Fibroblast of lung (primary cell): ENCODE measurements at places on chromosomes 4 and X.

GRCh38 chr4:186204103-186204559, 12.8 kb downstream of the CYP4V2 start:
- DNase-seq, result peak; percentile 81

- DNase-seq, result no peak
Observed at GRCh38 chrX:98379134-98379533, 1495.4 kb downstream of the RPA4 start.

GRCh38 chr4:55098456-55099204, 26.8 kb downstream of the KDR start:
- DNase-seq, result no peak

DNA sequence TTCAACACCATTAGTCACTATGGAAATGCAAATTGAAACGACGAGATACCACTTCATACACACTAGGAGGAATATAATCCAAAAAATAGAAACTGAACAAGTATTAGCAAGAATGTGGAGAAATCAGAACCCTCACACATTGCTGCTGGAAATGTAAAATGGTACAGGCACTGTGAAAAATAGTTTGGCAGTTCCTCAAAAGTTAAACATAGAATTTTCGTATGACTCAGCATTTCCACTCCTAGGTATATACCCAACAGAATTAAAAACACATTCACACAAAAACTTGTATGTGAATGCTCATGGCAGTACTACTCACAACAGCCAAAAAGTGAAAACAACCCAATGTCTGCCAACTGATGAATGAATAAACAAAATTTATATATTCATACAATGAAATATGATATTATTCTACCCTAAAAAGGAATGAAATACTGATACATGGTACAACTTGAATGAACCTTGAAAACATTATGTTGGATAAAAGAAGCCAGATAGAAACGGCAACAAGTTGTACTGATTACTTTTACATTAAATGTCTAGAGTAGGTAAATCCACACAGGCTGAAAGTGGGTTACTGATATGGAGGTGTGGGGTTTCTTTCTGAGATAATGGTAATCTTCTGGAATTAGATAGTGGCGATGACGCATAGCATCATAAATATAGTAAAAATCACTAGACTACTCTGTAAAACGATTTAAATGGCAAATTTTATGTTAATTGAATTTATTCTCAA, 22.3 kb downstream of the TEC start:
- DNase-seq, result peak; percentile 67

- no peak for DNase-seq
Observed at GRCh38 chr4:148442832-148443511, 758 bp upstream of the NR3C2 start.

- DNase-seq, result peak; percentile 31
Observed at GRCh38 chr4:138062929-138063328, 179.2 kb downstream of the SLC7A11 start.

DNA sequence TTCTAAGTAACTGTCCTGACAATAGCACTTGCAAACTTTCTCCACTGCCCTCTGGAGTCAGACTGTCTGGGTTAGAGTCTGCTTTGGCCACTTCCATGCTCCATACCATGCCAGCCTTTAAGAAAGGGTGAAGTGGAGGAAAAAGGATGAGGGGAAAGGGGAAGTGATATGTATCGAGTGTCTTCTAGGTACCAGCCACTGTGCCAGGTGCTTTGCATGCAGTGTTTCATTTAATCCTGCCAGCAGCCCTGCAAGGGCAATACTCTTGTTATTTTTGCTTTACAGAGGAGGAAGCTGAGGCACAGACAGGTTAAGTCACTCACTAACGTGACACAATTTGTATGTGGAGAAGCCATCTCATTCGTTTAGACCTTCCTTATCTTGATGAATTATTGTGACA, 55.6 kb downstream of the RTL9 start:
- DNase-seq, result no peak

DNA sequence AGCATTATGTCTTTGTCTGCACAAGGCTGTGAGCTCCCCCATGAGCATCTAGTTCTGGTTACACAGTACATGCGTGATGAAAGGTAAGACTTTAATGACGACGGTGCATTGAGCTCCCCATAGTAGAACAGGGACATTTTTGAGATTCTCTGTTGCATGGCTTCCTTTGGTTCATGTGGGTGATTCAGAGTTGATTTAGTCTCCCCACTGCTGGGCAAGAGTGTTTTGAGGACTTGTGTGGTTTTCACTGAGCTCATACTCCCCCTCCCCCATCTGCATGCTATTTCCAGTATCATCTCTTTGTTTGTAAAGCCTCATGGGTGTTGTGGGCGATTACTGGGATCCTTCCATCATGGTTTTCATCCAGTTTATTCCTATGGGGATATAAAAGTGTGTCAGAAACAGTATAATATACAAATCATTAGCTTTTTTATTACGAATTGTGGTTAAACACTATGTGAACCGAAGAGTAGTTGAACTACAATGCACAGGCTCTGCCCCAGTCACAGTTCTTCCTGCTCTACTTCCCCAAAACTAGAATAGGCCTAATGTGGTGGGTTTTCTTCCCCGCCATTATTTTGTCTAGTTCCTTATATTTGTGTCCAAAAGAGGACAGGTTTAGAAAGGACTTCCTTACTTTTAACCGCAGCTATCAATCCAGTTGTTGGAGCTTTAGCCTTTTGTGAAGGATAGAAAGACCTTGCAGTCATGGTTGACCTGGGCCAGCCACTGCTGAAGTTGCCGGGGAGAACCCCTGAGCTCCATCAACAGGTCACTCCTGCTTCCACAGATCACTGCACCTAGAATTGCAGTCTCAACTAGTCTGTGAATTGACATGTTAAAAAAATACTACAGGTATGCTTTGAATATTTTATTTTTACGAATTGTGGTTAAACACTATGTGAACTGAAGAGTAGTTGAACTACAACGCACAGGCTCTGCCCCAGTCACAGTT, 30.4 kb downstream of the KIT start:
- DNase-seq, result peak; percentile 25

- DNase-seq, result peak; percentile 72
Observed at GRCh38 chr4:1080961-1081688, 32.2 kb downstream of the RNF212 start.

DNA sequence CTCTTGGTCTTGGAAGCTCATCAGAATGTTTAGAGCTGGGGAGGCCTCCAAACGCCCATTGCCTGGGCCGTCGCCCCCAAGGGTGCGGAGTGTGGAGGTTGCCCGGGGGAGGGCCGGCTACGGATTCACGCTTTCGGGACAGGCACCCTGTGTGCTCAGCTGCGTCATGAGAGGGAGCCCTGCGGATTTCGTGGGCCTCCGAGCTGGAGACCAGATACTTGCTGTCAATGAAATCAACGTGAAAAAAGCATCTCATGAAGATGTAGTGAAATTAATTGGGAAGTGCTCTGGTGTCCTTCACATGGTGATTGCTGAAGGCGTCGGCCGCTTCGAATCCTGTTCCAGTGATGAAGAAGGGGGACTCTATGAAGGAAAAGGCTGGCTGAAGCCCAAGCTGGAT, 23.3 kb downstream of the RGS12 start:
- DNase-seq, result no peak

- DNase-seq, result peak; percentile 26
Observed at GRCh38 chr4:24226023-24226422, 336.2 kb upstream of the PPARGC1A start.

DNA sequence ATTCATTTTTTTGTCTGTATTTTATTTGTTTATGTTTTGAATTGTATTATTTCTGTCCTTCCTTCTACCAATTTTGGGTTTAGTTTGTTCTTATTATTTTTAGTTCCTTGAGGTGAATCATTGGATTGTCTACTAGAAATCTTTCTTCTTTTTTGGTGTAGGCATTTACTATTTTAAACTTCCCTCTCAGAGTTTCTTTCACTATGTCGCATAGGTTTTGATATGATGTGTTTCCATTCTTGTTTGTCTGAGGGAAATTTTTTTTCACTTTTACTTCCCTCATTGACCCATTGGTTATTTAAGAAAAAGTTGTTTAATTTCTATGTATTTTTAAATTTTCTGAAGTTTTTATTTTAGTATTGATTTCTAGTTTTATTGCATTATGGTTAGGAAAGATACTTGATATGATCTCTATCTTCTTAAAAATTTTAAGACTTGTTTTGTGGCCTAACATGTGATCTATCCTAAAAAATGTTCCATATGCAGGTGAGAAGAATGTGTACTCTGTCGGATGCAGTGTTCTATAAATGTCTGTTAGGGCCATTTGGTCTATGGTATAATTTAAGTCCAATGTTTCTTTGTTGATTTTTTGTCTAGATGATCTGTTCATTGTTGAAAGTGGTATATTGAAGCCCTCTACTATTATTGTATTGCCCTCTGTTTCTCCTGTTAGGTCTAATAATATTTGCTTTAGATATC, 68.8 kb downstream of the IL15 start:
- DNase-seq, result no peak

DNA sequence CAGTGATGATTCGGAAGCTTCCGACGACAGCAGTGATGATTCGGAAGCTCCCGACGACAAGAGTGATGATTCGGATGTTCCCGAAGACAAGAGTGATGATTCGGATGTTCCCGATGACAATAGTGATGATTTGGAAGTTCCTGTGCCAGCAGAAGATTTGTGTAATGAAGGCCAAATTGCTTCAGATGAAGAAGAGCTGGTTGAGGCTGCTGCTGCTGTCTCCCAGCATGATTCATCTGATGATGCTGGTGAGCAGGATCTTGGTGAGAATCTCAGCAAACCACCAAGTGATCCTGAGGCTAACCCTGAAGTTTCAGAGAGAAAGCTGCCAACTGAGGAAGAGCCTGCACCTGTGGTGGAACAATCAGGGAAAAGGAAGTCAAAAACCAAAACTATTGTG, 14.2 kb downstream of the CXCR3 start:
- DNase-seq, result no peak

DNA sequence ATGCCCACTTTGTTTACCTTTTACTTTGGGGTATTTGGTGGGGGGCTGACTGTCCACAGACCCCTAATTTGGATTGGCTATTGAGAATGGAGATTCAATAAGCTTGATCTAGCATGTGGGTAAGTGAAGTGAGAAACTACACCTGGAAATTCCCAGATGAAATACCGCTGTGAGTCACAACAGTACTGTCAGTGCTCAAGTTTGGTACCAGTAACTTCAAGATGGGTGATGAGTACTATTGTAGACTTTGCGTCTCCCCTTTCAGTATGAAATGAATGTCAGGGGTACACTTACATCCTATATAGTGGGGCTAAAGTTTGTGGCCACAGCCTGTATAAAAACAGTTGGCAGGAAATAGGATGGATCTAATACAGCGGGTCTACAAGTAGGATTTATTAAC, 33.3 kb downstream of the HMGN5 start:
- no peak for DNase-seq
